ENCODE measurements at places on chromosomes 12 and 14.
A peak's percentile ranks its signal among the peaks of the same experiment; 100 is the strongest.

DNA sequence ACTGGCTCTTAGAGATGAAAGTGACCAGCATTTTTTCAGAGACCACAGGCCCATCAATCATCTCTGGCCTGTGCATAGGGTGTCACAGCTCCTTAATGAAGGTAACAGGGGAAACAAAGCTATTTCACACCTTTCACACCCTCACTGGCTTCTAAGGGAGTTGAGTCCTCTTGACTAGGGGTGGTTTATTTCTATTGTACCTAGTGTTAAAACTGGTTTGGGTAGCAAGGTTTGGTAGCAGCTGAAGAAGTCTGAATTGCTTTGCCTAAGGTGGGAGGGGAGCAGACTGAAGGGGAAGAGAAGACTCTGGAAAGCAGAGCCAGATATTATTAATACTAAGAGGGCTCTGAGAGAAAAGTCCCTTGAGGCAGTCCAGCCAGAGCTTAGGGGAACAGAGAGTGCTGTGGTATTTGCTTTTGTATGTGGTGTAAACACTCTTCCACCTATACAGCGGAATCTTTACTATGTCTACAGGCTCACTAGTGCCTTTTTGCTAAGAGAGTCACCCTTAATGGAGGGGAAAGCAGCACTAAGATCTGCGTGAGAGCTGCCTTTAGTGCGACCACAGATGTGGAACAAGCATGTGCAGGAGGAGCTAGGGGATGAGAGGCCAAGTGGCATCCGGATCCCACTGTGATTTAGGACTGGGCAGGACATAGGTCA is 95.8 kb downstream of the STXBP6 start:
- DNase-seq = no peak

- DNase-seq = no peak
Measured at GRCh38 chr12:104971306-104971705, 13.2 kb upstream of the SLC41A2 start.

DNA sequence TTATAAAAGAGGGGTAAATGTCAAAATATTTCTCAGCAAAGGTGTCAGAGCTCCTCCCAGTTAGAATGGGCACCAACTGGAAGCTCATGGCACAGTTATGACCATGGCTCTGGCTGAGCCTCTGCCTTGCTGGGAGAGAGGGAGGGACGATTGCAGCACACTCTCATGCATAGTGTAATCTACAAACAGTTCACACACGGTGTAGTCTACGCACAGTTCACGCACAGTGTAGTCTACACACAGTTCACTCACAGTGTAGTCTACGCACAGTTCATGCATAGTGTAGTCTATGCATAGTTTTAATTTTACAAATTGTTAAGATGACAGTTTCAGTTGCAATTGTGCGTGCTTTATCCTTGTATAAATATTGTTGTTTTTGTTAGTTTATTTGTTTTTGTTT is 1474.6 kb upstream of the TMEM132C start:
- no peak for DNase-seq

DNA sequence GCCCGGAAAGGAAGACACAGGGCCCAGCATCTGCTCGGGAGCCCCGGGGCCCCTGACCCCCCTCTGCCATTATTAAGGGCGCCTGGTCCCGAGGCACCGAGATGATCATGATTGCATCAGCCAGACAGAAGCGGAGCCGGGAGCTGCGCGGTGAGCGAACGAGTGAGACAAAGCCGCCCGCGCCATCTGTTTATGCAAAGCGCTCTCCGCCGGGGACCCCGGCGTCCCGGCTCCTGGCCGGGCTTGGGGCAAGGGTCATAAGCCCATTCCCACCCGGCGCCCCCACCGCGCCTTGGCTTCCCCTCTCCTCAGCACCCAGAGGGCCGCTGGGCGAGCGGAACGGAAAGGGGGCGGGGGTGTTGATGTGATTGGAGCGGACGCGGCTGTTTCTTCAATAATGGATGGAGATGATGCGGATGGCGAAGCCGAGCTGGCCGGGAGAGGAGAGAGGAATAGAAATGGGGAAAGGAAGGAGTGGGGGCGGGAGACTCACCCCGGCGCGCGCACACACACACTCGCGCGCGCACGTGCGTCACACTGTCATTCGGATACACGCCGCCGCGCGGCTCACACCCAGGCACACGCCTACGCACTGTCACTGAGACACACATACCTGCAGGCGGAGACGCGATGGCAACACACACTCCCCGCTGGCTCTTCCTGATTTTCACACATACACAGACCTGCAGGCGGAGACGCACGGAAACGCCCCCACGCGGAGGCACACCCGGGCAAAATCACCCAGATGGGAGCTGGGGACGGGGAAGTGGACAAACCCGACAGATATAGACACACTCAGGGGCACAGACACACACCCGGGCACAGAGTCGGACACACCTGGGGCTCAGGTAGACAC is 10.7 kb downstream of the STAC3 start:
- peak; percentile 58 for DNase-seq

DNA sequence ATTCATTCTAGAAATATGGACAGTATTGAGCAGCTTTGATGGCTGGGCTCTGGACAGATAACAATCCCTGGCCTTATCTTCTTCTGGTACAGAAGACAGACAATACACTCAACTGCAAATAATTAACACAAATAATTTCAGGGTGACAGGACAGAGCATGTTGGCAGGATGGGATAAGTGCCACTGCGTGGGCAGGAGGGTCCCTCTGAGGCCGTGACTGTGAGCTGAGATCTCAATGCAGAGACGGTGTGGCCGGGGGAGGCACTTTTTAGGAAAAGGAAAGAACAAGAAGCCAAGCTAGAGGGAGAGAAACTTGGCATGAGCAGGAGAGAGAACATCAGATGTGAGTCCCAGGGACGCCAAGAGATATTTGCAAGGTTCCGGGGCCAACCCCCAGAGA is 8.1 kb downstream of the SYNE3 start:
- no peak for DNase-seq

Measured in activated T-helper 1 cell treated with Interleukin-2 at 50 U/mL for 16 hours (primary cell).